ENCODE measurements at places on chromosomes 13 and 19.

DNA sequence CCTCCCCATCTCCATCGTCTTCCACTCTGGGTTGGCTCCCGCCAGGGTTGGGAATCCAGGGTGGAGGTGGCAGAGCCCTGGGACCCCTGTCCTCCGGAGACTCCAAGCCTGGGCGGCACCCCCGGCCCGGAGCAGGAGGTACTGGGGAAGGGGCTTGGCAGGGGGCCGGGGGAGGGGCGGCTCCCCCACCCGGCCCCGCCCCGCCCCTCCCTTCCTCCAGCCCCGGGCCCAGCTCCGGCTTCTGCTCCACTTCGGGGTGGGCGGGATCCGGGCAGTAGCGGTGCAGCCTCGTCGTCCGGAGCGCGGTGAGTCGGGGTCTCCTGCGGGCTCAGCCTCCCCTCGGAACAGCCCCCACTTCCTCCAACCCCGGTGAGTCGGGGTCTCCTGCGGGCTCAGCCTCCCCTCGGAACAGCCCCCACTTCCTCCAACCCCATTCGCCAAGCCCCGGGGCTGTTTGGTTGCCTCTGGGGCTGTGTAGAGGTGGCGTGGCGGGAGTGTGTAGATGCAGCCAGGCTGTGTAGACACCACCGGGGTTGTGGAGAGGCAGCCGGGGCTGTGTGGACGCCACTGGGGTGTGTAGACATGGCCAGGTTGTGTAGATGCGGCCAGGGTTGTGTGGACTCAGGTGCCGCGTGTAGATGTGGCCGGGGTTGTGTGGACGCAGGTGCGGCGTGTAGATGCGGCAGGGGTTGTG, at the start of gene TMPRSS9:
Gene TMPRSS9, plus strand, starts transcription at position 274 of the 694 bp plus-strand sequence. CDS start 29,521 bp downstream, outside the sequence.
- no peak for DNase-seq

GRCh38 chr13:114136576-114136975, 4.2 kb upstream of the RASA3 start:
- no peak for DNase-seq

GRCh38 chr13:103395139-103395538, 328.9 kb upstream of the SLC10A2 start:
- DNase-seq: no peak

DNA sequence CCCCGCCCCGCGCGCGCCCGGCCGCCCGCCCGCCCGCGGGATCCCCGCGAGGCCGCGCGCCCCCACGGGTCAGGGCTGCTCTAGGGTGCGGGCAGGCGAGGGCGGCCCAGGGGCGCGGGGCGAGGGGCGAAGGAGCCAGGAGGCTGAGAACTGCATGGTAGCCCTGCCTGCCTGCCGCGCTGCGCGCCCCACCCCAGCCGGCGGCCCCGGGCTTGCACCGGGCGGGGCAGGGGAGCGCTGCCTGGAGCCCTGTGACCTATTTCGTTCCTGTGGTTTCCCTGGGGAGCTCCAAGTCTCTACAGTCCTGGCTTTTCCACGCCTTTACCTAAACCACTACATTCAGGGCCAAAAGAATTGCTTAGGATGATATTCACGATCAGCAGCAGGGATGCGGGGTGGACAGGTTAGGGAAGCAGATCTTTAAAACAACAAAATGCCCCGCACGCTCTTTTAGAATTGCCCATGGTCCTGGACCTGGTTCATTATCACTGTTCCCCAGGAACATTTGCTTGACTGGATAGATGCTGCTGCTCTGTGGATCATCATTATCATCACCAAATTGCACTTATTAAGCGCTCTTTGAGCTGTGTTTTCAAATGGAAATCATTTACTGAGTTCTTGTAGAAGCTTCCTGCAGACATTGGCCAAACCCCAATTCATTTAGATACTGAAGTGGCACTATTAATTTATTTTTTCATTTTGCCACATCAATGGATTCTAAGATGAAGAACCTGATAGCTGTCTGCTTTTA, 421 bp upstream of the GPR12 start:
- no peak for DNase-seq

GRCh38 chr13:29801102-29801501, 49.3 kb downstream of the UBL3 start:
- no peak for DNase-seq

DNA sequence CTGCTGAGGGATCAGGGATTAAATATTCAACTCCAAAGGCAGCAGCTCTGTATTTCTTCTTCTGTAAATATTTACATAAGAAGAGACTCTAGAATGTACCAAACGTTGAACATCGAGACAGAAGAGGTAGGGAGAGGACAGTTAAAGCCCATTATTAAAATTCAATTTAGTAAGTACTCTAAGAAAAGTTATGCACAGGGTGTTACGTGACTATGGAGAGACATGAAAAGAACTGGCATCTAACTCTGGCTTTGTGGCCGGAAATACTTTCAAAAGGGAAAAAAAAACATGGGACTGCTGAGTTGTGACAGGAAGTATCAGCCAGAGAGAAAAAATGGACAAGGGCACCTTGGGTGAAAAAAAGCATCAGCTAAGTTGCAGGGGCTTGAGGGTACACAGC, 36.7 kb downstream of the LNX2 start:
- no peak for DNase-seq

GRCh38 chr19:12757544-12758274, 6.1 kb downstream of the BEST2 start:
- DNase-seq: no peak

- no peak for DNase-seq
Measured at GRCh38 chr19:11813703-11814028, 407 bp upstream of the ZNF440 start.

GRCh38 chr13:60727140-60727539, 330.1 kb downstream of the TDRD3 start:
- DNase-seq: no peak

GRCh38 chr13:111429064-111429558, 108.7 kb downstream of the TEX29 start:
- no peak for DNase-seq

DNA sequence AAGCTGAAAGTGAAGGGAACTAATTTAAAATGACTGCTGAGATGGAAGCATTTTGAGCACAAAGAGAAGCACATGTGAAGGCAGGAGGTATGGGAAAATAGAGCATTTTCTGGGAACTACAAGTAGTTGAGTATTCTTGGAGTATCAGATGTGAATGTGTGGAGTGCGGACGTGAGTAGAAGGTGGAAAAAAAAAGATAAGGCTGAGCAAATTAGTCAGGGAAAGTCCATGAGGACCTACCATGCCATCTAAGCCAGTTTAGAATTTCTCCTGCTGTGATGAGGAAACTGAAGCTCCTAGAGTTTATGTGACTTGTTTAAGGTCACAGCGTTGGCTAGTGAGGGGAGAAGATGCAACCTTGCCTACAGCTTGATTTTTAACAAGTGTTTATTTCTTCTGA, 578.1 kb upstream of the MIR17HG start:
- DNase-seq: no peak

- DNase-seq: no peak
Measured at GRCh38 chr13:94483970-94484369, 4.5 kb upstream of the DCT start.

GRCh38 chr19:10551698-10552301, 8.1 kb downstream of the ATG4D start:
- no peak for DNase-seq

DNA sequence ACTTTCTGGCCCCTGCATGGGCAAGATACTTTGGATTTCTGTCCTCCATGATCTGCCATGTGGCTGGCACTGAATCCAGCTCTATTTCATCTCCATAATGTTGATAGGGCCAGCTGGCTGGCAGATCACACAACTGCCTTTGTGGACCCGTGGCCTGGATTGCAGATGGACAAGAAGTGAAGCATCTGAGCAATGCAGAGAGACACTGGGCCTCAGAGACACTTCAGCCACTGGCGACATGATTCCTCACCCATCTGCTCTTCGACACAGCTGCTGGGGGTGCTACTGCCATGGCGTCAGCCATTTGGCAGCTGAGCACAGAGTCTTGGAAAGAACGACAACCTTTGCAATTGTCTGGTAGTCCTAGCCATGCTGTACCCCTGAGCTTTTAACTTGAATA, 79.5 kb upstream of the MYO16 start:
- DNase-seq: no peak

- DNase-seq: no peak
Measured at GRCh38 chr13:85436029-85436428, 363.2 kb downstream of the SLITRK6 start.

GRCh38 chr19:1459479-1459878, 9.6 kb downstream of the APC2 start:
- no peak for DNase-seq

GRCh38 chr19:51293571-51294210, 17.8 kb upstream of the IGLON5 start:
- no peak for DNase-seq

DNA sequence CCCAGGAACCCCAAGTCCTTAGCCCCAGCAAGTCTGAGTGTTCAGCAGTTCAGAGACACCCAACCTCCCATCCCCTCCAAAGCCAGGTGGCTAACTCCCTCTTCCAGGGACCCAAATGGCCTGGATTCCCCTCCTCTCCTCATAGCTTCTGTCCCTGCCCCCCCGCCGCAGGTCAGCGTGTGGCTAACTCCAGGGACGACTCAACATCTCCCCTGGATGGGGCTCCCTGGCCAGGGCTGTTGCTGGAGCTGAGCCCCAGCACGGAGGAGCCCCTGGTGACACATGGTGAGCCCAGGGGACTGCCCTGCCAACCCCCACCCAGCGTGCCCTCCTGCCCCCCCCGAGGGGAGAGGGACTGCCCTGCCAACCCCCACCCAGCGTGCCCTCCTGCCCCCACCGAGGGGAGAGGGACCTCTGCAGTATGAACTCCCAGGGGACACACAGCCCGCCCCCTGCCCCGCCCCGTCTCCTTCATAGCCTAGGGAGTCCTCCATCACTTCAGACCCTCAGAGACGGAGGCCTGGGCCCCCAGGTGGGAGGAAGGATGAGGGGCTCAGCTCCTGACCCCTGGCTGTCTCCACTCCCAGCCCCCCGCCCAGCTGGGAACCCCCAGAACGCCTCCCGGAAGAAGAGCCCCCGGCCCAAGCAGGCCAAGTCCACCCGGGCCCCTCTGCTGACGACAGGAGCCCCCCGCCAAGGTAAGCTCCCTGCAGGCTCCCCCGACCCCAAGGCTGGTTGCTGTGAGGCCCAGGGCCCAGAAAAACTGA, 1.7 kb downstream of the SSC5D start:
- DNase-seq: no peak

DNA sequence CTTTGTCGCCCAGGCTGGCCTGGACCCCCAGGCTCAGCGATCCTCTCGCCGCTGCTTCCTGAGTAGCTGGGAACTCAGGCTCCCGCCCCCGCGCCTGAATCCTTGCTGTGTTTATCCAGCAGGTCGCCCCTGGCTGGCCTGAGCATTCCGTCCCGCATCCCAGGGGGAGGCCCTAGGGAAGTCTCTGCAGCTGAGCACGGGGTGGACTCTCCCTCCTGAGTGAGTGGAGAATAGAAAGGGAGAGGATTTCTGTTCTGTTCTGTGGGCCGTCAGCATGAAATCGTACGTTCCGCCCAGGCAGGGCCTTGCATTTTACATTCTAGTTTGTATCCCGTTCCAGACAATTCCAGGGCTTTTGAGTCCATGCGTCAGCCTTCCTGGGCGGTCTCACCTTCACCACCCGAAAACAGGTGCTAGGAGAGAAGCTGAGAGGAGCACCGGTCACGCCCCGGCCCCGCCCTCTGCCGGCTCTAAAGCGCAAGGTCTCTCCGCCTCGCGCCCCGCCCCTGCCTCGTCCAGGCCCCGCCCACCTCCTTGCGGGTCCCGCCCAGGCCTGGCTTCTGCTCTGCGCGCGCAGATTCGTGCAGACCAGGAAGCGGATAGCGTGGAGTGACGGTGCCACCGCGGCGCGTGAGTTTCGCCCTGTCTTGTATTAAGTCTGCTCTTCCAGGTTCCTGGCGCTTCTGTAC, at the start of gene ZNF761:
Gene ZNF761, plus strand, starts transcription at position 586 of the 689 bp plus-strand sequence. CDS start 15,285 bp downstream, outside the sequence.
- DNase-seq: peak; percentile 58

GRCh38 chr19:40519352-40520322, 52.8 kb downstream of the SPTBN4 start:
- DNase-seq: no peak

- no peak for DNase-seq
Measured at GRCh38 chr19:48968179-48968661, 3.1 kb downstream of the FTL start.

DNA sequence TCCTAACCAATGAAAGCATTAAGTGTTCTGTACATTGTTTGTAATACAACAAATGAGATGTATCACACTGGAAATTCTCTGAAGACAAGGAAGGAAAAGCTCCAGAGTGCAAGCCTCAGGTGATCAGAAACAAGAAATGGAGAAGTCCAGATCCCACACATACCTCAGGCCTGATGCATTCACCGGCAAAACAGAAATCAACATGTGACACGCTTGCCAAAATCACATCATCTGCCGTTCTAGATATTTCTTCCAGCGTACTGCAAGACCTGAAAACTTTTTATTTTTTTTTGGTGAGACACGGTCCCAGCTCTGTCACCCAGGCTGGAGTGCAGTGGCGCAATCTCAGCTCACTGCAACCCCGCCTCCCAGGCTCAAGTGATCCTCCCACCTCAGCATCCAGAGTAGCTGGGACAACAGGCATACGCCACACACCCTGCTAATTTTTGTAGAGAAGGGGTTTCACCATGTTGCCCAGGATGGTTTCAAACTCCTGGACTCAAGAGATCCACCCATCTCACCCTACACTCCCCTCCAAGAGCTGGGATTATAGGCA, 48.6 kb downstream of the FOXO1 start:
- no peak for DNase-seq

GRCh38 chr13:99399623-99399974, 92.4 kb upstream of the GPR183 start:
- no peak for DNase-seq

GRCh38 chr19:44748426-44749254, at the start of gene BCL3:
Gene BCL3, plus strand, starts transcription at chr19:44748708. Its CDS starts 83 bp downstream, at chr19:44748791.
- DNase-seq: no peak

- DNase-seq: peak; percentile 89
Measured at GRCh38 chr13:24650161-24650560, 30.0 kb upstream of the ATP12A start.

GRCh38 chr13:40648040-40648439, 18.4 kb downstream of the FOXO1 start:
- DNase-seq: no peak

DNA sequence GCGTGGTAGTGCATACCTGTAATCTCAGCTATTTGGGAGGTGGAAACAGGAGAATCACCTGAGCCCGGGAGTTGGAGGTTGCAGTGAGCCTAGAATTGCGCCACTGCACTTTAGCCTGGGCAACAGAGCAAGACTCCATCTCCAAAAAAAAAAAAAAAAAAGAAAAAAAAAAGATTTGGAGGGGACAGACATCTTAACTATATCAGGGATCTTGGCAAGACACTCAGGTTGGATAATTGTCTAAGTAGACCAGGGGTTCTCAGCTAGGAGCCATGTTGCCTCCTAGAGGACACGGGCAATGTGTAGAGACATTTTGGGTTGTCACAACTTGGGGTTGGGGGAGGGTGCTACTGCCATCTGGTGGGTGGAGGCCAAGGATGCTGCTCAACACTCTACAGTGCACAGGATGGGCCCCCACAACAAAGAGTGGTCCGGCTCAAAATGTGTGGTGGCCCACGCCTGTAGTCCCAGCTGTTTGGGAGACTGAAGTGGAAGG, 1.9 kb upstream of the ZNF580 start:
- DNase-seq: no peak

Measured in fibroblast of skin of left quadriceps (primary cell).